ENCODE measurements at places on chromosomes 11 and 22.

GRCh38 chr22:41368543-41369423, 13.0 kb upstream of the TEF start:
- DNase-seq = no peak

GRCh38 chr11:116895048-116895757, 57.8 kb upstream of the APOA1 start:
- peak; percentile 14 for DNase-seq

DNA sequence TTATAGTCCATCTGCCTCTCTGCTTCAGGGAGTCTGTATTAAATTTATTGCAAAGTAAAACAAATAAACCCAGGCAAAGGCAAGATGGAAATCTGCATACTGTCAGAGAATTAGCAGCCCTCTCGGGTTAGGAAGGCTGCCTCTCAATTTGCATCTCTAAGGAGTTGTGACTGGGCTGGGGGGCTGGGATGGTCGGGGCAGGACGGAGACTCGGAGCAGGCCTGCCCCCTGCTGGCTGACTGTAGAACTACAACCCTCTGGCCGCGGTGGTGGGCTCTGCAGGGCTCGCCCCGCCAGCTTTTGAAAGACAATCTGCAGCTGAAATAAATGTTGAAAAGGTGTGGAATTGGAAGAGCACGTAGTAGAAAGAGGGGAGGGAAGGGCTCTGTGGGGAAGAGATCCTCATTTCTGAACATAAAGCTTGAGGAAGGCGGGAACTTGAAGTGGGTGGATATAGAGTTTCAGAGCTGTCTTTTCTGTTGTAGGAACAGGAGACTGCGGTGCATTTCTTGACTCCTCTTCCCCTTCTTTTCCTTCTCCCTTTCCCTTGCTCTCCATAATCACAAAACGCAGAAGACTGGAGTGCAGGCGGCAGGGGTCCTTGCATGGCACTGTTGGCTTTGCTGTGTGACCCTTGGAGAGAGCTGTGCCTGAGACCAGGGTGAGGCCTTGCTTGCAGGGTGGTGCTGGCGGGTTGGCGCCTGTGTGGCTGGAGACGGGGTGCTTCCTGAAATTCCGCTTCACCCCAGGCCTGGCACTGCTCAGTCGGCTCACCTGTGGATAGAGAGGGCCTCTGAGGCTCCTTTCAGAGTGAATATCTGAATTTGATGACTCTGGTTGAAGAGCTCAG, 22.6 kb upstream of the PKNOX2 start:
- peak; percentile 38 for DNase-seq

GRCh38 chr22:33653532-33654063, 266.7 kb downstream of the LARGE1 start:
- DNase-seq = no peak

- peak; percentile 17 for DNase-seq
These were observed 19.4 kb upstream of the APLP2 start for GRCh38 chr11:130050257-130050656.

DNA sequence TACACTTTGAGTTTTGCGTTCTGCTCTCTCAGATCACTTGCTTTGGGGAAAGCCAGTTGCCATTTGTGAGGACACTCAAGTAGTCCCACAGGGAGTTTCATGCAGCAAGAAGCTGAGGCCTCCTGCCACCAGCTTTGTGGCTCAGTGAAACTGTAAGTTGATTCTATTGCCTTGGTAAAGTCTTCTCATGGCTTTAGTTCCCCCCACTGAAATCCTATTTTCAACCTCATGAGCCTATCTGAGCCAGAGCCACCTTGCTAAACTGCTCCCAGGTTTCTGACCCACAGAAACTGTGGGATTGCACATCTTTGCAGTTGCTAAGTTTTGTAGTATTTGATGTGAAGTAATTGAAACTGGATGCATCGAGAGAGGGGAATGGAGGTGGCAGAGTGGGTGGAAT, 85.4 kb upstream of the TOP3B start:
- DNase-seq = no peak

DNA sequence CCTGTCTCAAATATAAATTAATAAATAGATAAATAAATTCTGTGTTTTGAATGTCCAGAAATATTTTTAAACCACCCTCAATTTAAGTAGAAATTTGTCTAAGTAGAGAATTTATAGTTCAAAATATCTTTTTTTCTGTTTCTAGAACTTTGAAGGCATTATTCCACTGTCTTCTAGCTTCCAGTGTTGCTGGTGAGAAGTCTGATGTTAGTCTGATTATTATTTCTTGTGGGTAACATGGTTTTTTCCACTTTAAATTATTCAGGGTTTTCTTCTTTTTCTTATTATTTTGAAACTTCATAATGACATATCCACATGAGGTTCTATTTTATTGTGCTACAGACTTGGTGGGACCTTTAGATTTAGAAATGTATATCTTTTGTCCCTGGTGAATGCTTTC, 46.4 kb upstream of the HEPHL1 start:
- DNase-seq = no peak

DNA sequence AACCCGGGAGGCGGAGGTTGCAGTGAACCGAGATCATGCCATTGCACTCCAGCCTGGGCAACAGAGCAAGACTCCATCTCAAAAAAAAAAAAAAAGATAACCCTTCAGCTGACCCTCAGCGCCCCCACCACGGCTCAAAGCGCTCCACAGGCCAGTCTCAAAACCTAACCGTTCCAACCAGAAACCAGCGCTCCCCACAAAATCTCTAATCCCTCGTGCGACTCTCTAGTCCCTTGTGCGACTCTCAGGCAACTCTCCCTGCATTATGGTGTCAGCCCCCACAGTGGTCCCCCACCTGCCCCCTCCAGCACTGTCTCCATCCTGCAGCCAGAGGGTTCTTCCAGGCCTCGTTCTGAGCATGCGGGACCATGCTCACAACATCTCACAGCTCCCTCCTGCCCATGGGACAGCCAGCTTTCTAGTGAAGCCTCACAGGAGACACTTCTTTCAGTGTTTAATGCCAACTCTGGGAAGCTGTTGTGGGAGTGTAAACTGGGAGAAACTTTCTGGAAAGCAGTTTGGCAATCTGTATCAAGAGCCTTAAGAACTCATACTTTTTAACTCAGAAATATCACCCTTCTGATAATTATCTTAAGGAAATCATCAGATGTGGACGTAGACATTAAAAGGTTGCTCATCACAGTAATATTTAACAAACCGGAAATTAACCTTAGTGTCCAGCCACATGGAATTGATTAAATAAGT, 4.2 kb upstream of the RASGRP2 start:
- no peak for DNase-seq

Measured in CD4-positive, alpha-beta T cell treated with Interferon alpha-2 for 1 hour (primary cell).